Tracheal epithelial cell (primary cell): ENCODE measurements at places on chromosomes 16 and 17. TPM values are rescaled to one million over a fixed set of nuclear protein-coding genes. Genes with fewer than 3 reads are reported as not detected.

NPIPA5 gene
- total RNA-seq, result 0.24 and 3.4 TPM in 2 replicates

SMIM22 gene
- 5.5 and 16.4 TPM in 2 replicates for total RNA-seq

KRT9 gene
- total RNA-seq, result 0.72 TPM in 1 of 2 replicates, not detected in the other

UBALD1 gene
- 5.5 and 6.3 TPM in 2 replicates for total RNA-seq

SLC6A2 gene
- total RNA-seq, result 0.24 TPM in 1 of 2 replicates, not detected in the other

PRKCB gene
- 0.21 TPM in 1 of 2 replicates, not detected in the other for total RNA-seq

SOX9 gene
- 2.1 and 6.3 TPM in 2 replicates for total RNA-seq

RNF222 gene
- total RNA-seq, result 0.24 and 0.43 TPM in 2 replicates

TMEM235 gene
- not detected in 2 replicates for total RNA-seq

VMO1 gene
- 0.72 and 1.1 TPM in 2 replicates for total RNA-seq

PRDM7 gene
- not detected in 2 replicates for total RNA-seq

MMP28 gene
- total RNA-seq, result 37.8 and 132 TPM in 2 replicates

PDILT gene
- total RNA-seq, result not detected in 2 replicates

B9D1 gene
- 14.7 and 22.9 TPM in 2 replicates for total RNA-seq

GABARAP gene
- 109 and 134 TPM in 2 replicates for total RNA-seq

ANKFN1 gene
- under 0.01 TPM in 1 of 2 replicates, not detected in the other for total RNA-seq

DPEP3 gene
- total RNA-seq, result not detected in 2 replicates

MYL4 gene
- total RNA-seq, result not detected in 2 replicates

PPY gene
- not detected in 2 replicates for total RNA-seq

KIF18B gene
- total RNA-seq, result 0.24 TPM in 1 of 2 replicates, not detected in the other

HES7 gene
- total RNA-seq, result 1.2 and 1.5 TPM in 2 replicates

HOXB3 gene
- 0.43 and 2.7 TPM in 2 replicates for total RNA-seq

PPL gene
- total RNA-seq, result 88.0 and 150 TPM in 2 replicates

SLFN14 gene
- not detected in 2 replicates for total RNA-seq

KIF19 gene
- under 0.01 TPM in 1 of 2 replicates, not detected in the other for total RNA-seq

QPRT gene
- 0.21 and 54.5 TPM in 2 replicates for total RNA-seq
